ENCODE measurements at places on chromosomes 1 and 21.

DNA sequence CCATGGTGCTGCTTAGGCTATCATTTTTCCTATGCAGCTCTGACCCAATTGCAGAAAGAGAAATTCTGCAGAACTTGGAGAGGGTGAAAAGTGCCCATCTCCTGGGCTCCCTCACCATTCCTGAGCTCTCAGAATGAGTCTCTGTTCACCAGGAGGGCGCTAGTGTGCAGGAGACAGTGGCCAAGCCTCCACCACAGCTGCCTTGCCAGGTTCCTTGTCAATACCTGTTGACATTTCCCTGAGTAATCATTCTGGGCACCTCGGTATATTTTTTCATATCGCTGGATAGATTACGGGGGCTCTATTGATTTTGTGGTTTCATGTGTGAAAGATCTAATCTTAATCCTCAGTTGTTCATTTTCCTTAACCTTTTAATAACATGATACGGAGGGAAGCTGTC is 13.0 kb upstream of the C8B start:
- no peak for DNase-seq

GRCh38 chr1:2904191-2904590 is 102.7 kb upstream of the TTC34 start:
- DNase-seq = no peak

- no peak for DNase-seq
These were observed 64.1 kb upstream of the ACOT11 start for GRCh38 chr1:54483875-54484437.

GRCh38 chr1:61519631-61520030 is 205.3 kb downstream of the TM2D1 start:
- no peak for DNase-seq

GRCh38 chr1:11539850-11540772 is 61.2 kb downstream of the DISP3 start:
- no peak for DNase-seq

DNA sequence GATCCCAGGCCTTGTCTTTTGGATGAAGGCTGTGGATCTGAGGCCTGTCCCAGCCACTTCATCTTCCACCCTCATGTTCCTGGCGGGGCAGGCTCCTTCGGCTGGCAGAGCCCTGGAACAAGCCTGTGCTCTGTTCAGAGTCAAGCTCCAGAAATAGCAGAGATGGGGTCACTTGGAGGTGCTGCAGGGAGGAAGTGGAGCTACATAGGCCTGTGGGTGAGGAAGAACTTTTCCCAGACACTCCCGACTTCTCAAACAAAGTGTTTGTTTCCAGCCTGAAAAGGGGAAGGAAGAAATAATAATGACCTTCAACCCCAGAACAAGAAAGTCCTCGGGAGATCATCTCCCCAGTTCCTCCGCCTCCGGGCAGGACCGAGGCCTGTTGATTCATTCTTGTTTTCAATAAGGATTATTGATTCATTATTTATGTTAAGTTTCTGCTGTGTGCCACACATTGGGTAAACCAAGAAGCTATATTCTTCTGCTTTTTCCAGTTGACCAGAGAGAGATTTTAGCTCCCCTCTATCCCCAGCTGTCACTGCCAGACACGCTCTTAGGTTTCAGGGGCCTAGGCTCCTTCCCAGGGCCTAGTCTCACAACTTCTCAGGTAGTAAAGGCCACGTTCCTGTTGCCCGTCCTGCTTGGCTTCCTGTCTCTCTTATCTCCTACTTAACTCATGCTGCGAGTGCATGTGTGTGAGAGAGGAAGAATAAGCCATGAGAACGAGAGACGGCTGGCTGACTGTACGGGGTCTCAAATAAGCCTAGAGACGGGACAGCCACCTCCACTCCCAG is 16.9 kb downstream of the IKBKE start:
- DNase-seq = no peak

GRCh38 chr1:55669293-55669692 is 454.1 kb upstream of the USP24 start:
- no peak for DNase-seq

DNA sequence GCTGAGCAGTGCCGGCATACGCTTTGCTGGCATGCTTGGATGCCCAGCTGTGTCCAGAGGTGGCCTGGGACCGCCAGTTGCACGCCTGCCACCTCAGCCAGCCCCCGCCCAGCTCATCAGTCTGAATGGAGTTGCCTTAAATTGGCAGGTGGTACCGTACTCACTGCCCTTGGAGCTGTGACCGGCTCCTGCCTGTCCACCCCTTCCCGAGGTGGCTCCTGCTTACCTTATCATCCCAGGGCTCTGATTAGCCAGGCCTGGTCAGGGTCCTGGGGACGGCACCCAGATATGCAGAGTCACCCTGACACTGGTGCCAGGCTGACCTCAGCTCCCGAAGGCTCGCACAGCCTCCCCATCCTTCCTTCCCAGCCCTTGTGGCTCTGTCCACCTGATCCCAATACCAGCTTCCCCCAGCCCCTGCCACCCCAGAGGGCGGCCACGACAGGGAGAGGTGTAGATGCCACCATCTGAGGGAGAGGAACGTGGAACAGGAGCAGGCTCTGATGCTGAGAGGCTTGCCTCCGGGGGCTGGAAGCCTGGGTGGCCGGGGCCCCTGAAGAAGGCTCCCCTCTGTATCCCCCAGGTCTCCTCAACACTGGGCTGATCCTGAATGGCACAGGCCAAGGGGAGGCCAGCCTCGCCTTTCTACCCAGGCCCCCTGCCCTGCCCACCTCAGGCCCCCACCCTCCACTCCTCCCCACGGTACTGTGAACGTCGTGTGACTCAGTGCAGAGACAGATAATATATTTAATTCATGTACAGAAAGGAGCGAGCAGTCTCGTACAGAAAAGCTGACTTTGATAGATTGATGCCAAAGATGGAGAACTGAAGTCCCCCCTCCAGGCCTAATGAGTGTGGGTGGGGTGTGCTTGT is 27.8 kb downstream of the CDK18 start:
- DNase-seq = no peak

DNA sequence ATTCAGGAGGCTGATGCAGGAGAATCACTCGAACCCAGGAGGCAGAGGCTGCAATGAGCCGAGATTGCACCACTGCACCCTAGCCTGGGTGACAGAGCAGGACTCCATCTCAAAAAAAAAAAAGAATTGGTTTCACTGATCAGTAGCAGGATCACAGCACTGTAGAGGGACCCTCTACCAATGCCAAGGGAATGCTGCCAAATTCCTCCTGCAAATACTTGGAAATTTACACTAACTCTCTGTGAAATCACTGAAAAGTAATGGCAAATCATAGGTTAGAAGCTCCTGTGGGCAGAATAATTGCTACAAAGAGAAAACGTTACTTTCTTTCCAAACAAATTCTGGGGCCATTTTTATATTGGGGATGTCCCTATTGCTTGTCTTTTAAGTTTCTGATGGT is 6.7 kb upstream of the GPR25 start:
- DNase-seq = no peak

- no peak for DNase-seq
These were observed 23.1 kb downstream of the HSD11B1 start for GRCh38 chr1:209727785-209728184.

DNA sequence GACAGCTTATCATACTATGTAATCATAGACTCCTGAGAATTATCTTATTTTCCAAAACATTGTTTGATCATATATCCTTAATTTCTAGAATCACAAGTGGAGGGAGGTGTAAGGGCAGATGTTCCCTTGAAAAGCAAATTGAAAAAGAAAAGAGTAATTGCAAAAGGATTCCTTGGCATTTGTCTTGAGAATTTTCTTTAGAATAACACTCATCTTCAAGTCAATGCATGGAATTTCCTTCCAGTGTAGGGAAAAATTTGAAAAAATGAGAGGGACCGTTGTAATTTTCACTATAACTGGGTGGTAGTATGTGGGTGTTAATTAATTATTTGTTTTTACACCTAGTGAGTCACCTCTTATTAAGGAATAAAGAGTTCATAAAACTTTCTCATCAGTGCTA is 724.6 kb upstream of the ADAMTS5 start:
- DNase-seq = no peak

- DNase-seq = no peak
These were observed 4.3 kb downstream of the PEA15 start for GRCh38 chr1:160209321-160210046.

GRCh38 chr21:46020581-46020980 is 39.0 kb downstream of the COL6A1 start:
- no peak for DNase-seq

DNA sequence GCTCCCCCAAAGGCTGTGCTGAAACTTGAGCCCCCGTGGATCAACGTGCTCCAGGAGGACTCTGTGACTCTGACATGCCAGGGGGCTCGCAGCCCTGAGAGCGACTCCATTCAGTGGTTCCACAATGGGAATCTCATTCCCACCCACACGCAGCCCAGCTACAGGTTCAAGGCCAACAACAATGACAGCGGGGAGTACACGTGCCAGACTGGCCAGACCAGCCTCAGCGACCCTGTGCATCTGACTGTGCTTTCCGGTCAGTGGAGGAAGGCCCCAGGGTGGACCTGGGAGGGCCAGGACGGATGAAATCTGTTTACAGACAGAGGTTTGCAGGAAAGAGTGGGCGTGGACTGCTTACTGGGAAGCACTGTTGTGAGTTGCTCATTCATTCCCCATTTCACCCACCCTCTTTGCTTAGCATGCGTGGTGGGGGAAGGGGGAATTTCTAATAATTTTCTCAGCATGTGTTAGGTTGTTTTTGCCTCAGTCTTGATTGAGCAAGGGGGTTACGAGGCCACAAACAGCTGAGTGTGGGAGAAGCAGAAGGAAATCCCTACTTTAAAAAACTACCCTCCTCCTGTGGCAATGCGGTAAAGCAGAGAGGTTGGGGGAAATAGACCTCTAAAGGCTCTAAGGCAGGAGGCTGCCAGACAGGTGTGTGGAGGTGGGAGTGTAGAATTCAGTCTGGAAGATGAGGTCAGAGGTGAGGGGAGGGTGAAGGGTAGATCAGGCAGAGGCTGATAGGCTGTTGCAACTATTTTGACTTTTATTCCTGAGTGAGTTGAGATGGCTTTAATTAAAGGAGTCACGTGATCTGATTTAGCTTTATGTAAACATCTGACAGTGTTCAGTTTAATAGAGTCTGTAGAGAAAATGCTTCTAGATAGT is 1.3 kb downstream of the FCGR2A start:
- DNase-seq = no peak

- no peak for DNase-seq
These were observed 50.8 kb downstream of the CAPN9 start for GRCh38 chr1:230797942-230798365.

DNA sequence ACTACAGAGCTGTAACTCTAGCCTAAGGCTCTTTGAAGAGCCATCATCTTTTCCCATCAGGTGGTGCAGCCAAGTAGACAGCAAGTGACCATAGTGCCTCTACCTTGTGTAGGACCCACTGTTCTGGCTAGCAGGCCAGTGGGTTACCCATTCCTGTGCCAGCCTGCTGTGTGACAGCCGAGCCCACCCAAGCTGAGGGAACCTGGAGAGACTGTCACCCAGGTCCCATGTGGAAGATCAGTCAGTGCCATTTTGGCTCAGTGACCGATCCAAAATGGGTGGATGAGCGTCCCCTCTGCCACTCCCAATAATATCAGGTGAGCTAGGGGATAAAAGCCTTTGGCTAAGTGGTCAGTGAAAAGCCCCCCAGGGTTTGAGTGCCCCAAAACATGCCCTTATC is 417.9 kb downstream of the MATN1 start:
- no peak for DNase-seq

- DNase-seq = no peak
These were observed 1.2 kb downstream of the CEP170 start for GRCh38 chr1:243253926-243254232.

Data from stimulated activated CD8-positive, alpha-beta memory T cell treated with anti-CD3 and anti-CD28 coated beads, Interleukin-2, amount 100 ng/mL, for 1 hour (primary cell).